CD4-positive, CD25-positive, alpha-beta regulatory T cell (primary cell): ENCODE measurements at places on chromosomes 2 and 18.

DNA sequence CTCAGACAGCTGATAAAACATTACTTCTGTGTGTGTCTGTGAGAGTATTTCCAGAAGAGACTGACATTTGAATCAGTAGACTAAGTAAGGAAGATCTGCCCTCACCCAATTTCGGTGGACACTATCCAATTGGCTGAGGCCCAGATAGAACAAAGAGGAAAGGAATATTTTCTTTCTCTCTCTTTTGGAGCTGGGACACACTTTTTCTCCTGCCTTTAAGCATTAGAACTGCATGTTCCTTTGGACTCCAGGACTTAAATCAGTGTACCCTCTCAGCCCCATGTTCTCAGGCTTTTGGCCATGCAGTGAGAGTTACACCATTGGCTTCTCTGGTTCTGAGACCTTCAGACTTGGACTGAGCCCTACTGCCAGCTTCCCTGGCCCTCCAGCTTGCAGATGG lies 3.3 kb upstream of the SRBD1 start:
- no peak for DNase-seq

DNA sequence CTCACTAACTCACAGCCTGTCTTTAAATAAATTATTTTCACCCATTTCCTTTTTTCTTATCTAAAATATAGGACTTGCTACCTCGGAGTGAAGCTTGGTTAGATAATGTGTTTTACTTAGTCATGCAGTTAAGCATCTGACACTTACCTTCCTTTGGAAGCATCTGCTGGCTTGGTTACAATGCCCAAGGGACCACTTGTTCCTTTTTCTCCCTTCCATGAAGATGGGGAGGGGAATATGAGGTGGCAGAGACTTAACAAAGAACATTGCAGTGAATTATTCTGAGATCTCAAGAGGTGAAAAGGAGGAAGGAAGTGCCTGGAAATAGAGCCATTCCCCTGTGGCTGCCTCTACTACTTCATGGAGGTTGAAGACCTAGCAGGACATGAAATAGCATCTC lies 145.4 kb upstream of the FOSL2 start:
- DNase-seq, result no peak

DNA sequence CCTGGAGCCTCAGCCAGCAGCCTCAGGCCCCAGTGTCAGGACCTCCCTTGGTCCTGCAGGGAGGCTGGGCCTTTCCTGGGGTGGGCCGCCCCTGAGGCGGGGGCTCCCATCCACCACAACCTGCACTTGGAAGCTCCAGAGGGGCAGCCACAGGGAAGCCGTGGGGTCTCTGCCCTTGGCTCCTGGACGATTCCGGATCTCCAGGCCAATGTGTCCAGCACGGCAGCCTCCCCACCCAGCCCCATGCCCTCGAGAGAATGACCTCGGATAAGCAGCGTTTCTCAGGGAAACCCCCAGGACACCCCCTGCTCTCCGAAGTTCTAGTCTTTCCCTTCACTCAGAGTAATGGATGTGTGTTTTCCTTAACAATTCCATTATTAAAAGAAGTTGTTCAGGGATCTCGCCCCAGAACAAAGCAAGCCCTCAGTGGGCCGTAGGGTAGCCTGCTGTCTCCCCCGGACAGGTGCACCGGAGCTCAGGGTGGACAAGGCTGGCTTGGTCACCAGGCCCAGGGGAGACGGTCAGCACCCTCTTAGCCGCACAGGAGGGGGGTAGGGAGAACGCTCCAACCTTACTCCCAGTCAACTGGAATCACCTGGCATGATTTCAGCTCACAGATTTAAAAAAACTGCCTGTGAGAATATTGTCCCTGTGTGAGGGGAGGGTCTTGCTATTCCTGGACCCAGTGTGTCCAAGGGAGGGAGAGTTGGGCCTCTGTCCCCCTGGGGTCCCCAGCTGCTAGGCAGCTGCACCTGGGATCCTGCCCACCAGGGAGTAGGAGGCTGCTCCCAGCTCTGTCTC lies 72.2 kb upstream of the OTOS start:
- DNase-seq, result no peak

DNA sequence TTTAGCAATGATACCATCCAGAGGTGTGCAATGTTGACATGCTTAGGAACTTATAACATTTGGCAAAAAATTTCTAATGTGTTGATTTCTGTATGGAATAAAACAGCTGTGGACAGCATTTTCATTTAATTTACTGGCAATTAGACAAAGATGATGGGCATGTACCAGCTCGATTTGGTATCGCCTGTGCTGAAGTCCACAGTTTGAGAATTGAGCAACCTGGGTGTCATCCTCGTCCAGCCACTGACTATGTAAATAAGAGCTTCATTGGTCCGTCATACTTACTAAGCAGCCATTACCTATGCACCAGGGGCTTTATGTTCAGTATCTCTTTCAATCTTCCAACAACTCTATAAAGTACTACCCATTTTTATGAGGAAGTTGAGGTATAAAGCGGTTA lies 24.6 kb upstream of the ACAA2 start:
- DNase-seq, result no peak
